ENCODE measurements at places on chromosomes 6 and 20. TPM values are rescaled to one million over a fixed set of nuclear protein-coding genes. Genes with fewer than 3 reads are reported as not detected.
A peak's percentile ranks its signal among the peaks of the same experiment; 100 is the strongest.

TRIM31 gene
- not detected for total RNA-seq

LINC00237 gene
- 1.3 TPM for total RNA-seq

CST5 gene
- not detected for total RNA-seq

HEY2 gene
- total RNA-seq = 9.5 TPM

TAF8 gene
- 20.2 TPM for total RNA-seq

PCMT1 gene
- 181 TPM for total RNA-seq

RIMS4 gene
- 65.1 TPM for total RNA-seq

VSX1 gene
- 5.8 TPM for total RNA-seq

DNA sequence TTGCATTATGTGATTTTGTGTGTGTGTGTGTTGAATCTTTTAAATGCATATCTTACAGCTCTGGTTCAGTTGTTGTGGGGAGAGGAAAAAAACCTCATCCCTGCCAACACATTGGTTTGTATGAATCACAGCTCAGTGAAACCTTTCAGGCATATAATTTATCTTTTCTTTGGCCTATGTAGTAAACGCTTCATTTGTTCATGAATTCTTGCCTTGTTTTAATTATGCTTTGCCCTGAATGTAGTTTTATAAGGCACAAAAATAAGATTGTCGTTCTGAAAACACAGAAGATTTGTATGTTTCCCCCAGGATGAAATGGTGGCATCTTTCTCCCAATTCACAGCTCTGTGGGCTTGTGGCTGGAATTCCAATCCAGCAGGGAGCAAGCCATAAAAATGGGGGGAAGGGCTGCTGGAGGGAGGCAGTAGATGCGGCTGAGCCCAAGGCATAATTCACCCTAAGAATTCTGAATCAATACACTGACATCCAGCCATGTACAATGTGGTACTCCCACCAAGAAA, 45.1 kb downstream of the BCAS1 start:
- no peak for DNase-seq

DNA sequence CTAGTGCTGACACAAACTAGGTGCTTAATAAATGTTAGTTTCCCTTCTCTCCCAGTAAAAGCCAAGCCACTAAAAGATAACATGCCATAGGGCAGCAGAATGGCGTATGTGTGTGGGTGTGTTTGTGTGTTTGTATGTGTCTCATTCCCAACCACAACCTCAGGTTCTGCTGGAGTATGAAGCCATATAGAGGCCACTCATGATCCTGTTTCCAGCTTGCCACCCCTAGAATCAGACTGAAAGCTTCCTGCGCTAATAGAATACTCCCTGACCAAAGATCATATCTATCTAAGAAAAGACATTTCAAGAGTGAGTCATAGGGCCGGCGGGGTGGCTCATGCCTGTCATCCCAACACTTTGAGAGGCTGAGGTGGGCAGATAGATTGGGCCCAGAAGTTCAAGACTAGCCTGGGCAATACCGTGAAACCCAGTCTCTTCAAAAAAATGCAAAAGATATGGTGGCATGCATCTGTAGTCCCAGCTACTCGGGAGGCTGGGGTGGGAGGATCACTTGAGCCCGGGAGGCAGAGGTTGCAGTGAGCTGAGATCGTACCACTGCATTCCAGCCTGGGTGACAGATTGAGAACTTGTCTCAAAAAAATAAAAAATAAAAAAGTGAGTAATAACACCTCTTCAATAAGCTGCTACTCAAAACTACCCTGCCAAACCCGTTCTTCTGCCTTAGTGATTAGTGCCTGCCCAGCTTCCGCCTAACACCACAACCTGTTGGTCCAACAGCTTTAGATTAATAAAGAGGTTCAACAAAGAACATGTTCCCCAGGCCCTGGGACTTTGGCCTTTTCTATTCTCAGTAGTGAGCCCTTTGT, 11.8 kb upstream of the SNRPC start:
- DNase-seq = no peak

DNA sequence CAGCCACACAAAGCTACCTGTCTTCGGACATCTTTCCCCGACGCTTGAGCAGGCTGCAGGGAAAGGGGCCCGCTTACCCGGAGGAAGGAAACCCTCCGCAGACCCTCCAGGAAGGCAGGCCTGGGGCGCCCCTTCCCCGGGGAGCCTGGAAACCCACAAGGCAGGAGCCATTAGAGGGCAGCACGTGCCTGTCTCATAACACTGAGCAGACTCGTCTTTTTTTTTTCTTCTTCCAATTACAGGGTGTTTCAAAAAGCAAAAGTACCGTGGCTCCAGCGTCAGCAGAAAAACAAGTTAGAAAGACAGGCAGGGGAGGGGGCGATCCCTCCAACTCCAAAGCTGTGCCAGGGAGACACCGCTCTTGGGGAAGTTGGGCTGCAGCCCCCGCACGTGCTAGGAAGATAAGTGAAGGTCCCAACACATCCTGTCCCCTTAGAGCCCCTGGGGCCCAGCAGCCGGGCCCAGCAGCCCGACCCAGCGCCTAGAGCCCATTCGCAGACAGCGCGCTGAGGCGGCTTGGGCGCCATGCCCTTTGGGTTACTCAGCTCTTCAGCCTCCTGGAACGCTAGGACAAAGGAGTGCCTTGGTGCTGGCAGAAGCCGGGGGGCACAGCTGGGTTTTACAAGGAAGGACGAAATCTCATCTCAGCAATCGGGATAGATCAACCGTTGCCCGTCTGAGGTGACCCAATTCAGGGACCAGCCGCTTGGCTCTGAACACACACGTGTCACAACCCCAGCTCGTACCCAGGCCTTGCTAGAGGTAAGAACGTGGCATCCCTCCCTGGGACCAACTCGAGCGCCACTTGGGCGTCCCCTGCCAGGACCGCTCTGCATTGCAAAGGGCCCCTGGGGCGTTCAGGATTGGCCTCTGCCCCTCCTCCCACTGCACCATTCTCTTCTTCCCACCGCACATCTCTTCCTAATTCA, 136.3 kb downstream of the LY86 start:
- DNase-seq = peak; percentile 14

DNA sequence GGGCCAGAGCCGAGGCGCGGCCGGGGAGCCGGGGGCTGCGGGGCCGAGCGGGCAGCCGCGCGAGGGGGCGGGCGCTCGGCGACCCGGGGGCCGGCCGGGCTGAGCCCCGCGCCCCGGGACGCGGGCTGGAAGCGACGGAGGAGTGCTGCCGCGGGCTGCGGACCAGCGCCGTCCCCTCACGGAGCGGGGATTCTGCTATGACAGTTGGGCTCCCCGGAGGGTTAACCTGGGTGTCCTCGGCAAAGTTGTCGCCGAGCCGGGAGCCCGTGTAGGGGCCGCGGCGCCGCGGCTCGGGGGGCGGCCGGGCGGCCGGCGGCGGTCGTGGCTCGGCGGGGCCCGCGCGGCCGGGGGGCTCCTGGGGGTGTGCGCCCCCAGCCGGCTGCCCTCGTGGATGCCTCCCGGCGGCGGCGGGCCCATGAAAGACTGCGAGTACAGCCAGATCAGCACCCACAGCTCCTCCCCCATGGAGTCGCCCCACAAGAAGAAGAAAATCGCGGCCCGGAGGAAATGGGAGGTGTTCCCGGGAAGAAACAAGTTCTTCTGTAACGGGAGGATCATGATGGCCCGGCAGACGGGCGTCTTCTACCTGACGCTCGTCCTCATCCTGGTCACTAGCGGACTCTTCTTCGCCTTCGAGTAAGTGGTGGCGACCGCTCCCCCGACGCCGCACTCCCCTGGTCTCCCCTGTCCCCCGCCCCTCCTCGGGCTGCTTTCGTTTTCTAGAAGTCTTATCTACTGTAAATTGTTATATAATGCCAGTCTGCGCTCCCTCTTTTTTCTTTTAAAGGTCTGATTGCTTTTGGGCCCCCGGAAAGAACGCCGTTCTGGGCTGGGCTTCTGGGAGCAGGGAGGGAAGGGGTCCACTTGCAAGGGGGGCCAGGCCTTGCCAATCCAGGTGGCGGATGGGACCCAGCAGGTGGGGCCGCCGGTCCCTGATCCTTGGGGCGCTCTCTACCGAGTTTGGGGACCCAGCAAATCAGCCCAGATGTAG, 936 bp downstream of the ZDHHC14 start:
- DNase-seq = peak; percentile 67

DNA sequence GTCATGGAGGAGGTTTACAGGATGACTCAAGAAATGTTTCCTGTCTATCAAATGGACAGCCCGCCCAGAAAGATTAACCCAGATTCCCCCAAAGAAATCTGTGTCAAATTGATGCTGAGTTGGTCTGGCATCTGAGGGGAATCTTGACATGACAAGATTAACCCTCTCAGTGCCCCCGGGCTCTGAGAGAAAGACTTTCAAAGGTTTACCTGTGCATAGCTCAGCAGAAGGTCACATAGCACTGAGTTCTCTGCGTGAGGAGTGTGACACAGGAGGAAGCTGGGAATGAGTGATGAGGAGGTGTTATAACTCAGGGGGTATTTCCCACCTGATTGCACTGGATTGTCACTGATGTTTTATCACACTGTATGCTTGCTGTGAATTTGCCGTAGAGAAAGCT, 601.2 kb downstream of the DHX35 start:
- DNase-seq = no peak

DNA sequence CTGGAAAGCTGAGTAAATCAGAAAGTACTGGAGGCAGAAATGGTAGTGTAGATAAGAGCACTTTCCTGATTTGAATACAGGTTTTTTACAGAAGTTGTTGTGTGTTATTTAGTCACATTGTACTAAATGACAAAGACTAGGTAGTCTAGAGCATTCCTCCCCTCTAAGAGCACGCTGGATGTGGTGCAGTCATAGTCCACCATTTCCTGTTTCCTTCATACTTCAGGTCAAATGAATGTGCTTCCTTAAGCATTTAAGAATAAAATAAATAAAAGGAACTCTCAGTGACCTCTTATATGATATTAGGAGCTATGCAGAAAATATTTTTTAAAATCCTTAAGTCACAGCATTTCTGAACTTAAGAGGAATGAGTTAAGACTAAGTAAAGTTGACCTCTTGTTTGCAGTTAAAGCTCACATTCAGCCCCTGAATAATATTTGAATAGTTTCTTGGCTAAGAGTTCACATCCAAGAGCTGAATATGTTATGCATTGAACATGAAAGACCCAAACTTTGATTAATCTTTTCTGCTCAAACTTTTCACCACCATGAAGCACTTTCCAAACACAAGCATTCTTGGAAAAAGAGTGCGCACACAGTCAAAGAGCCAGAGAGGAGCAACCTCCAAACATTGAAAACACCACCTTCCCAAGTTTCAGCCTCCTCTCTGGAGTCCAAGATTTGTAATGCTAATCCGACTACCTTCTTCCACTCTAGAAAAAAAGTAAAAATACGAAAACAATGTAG, 53.4 kb upstream of the TMEM30A start:
- DNase-seq = no peak

DNA sequence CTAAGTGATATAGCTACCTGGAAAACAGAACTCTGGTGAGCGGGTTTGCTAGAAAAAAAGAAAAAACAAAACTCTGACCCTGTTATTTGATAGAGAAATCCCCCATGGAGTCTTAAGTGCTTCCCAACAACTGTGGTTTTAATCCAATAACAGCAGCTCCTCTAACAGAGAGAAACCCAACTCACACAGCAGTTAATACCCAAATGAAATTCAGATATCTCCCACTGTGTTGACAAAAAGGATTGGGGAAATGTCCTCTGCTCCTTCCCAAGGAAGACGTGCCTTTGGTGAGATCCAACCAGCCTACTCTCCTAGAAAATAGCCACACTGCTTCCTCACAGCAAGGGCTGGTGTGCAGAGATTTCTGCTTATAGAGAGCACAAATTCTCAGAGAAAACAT, 200.4 kb upstream of the FBXL4 start:
- DNase-seq = no peak

- DNase-seq = no peak
Observed at GRCh38 chr20:25188218-25188617, 7.3 kb upstream of the ENTPD6 start.

DNA sequence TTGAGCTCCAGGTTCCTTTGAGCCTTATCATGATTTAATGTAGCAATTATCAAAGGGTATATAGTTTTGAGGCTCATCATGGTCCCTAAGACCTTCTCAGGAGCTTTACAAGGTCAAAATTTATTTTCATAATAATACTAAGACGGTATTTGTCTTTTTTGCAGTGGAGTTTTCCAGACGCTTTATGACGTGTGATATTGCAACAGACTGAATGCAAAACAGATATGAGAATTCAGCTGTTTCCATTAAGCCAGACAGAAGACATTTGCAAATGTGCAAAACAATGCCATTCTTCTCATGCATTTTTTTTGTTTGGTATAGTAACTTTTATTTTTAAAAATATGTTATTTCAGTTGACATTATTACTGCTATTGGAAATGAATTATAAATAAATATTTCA, 24.7 kb upstream of the CNKSR3 start:
- no peak for DNase-seq

Data from dorsolateral prefrontal cortex (tissue), 122 donors.